ENCODE measurements at places on chromosomes 2 and 18.

DNA sequence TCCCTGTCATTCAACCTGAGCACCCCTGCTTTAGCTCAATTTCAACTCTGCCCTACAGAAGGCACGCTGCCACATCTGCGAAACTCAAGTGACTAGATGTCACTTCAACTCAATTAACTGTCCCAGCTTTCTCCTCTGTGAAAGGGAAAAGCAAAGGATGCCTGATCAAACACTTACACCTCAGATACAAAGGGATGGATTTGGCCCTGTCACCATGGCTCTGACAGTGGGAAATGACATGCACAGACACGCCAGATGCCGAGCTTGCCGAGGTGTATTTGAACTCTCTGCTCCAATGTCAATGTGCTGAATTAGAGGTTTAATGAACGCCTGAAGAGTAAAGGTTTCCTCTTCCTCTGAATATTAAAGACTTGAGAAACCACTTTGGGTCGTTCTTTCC, 481.1 kb downstream of the CBLN2 start:
- DNase-seq = no peak

GRCh38 chr2:234157817-234158588, 107.5 kb downstream of the SPP2 start:
- no peak for DNase-seq

GRCh38 chr2:100539221-100539620, 23.6 kb upstream of the PDCL3 start:
- DNase-seq = no peak

DNA sequence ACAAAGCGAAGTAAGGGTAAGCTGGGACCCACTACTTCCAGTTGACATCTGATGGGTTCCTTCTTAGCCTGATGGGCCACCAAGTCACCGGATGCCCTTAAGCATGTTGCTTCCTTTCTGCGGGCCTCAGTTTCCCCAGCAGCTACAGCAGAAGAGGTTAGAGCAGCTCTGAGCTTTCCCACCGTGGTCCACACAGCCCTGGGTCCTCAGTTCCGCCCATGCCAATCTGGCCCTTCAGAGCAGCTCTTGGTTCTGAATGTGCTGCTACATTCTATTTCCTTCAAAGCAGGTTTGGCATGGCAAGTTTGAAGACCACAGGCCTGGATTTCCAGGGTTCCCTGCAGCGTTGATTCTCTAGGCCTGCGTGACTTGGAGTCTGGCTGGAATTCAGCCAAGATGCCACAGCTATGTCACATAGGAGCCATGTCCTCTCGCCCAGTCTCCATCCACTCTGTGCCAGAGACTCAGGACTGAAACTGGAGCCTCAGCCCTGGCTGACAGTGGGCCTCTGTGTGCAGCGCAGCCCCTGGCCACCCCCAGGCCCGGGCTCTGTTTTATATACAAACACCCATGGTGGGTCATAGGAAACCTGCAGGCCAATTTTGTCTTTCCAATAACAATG, 79.6 kb downstream of the TFCP2L1 start:
- no peak for DNase-seq

- no peak for DNase-seq
Measured at GRCh38 chr18:76619261-76619620, 124.2 kb upstream of the ZNF516 start.

GRCh38 chr2:8432706-8433336, 249.0 kb upstream of the ID2 start:
- no peak for DNase-seq

GRCh38 chr2:59018737-59019136, 777.6 kb upstream of the FANCL start:
- no peak for DNase-seq

DNA sequence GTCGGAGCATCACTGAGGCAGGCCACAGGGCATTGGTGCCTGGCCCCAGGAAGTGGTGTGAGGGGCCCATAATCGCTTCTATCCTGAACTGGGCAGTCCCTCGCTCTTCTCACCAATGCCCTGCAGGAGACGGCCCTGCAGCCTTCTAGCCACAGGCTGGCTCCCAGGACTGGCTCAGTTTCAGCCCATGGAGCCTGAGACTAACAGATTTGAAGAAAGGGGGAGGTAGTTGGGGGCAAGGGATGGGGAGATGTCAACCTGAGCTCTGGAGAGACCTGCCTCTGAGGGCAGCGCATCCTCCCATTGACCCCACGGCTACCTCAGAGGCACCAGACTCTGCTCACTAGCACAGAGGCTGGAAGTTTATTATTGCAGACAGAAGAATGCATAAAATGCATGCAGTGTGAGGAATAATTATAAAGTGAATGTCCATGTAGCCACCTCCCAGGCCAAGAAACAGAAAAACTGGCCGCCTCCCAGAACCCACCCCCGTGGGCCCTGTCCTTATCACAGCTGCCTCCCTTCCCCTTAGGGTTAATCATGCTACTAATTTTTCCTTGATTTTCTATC, 1.4 kb downstream of the TOGARAM2 start:
- DNase-seq = no peak

DNA sequence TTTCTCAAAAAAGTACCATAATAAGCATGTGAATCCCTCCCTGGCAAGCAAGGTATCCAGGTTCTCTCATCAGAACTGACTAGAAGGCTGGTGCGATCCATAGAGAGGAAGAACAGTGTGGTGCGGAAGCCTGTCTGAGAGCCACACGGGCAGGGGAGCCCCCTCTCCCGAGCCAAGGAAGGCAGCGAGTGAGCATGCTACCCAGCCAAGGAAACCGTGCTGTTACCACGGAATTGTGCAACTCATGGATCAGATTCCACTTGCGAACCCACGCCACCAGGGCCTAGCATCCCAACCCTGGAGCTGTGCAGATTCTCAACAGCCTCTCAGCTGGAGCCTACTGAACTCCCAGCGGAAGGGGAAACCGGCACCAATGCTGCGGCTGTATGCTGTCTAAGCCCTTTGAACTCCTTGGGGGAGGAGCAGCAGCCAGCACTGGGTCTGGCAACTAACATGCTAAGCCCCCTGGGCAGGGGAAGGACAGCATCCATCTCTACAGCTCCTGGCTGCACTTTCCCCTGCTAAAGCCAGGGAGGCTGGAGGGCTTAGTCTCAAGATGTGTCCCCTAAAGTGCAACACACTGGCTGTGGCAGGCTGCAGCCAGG, 823.1 kb downstream of the EPHA4 start:
- DNase-seq = no peak

GRCh38 chr18:63907664-63908063, at the start of gene SERPINB10:
Gene SERPINB10, plus strand, starts transcription at chr18:63907958. Its CDS starts 7,553 bp downstream, at chr18:63915511.
- no peak for DNase-seq

- no peak for DNase-seq
Measured at GRCh38 chr2:135586148-135586547, 54.9 kb downstream of the R3HDM1 start.

DNA sequence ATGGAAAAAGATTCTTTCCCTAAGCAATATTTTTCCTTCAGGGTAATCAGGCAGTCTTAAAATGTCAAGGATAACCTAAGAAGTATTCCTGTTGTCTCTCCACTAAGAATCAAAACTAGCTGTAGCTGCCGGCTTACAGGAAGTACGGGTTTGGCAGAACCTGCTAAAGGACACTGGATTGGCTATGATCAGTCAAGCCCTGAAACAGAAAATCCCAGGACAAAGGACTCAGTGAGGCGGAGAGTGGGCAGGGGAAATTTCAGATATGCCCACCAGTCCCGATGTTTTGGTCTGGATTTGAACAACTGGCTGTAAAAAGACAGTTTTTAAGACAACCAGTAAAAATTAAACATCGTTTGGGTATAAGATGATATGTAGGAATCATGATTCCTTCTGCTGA, 155.7 kb downstream of the HDAC4 start:
- DNase-seq = no peak

DNA sequence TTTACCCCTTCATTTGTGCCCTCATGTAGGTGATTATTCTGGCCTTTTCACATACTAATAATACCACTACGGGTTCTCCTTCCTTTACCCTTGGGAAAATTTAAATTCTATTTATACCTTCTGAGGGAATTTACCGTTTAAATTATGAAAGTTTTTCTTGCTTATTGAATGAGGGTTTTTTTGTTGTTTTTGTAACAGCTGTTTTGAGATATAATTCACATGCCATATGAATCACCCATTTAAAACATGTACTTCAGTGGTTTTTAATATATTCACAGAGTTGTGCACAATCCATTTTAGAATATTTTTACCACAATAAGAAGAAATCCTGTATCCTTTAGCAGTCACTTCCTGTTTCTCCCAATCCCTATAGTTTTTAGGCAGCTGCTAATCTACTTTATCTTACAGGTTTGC, 54.7 kb downstream of the EML4 start:
- no peak for DNase-seq

DNA sequence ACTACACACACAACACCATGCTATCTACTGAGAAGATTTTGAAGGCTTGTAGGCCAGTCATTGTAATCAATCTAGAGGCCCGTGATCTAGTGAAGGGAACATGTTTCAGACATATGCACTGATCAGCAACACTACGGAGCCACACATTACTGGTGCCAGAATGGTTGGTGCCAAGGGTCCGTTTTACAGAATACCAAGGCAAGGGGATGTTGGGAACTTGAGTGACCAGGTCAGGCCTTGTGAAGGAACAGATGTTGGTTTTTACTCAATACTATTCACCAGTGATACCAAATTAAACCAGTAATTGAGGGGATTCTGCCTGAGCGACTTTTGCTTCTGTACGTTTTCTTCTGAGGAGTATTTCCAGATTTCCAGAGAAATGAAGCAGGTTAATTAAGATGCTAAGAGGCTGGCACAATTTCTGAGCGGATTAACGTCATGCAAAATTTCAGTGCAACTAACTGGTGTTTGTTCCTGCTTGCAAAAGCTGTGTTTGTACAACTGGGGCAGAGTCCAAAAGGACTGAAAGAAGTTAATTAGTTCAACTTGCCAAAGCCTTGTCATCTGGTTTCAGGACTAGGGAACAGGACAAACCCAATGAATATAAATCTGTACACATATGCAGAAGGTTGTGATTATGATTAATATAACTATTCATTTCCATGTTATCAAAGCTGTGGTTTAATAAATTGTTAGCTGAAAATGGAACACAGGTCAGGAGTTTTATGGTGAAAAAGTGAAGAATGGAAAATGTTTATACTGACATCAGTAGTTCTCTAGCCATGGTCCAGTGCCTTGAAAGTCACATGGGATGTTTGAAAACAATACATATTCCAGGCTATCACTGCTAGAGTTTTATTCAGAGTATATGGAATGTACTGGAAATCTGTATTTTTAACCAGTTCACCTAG, 432.1 kb upstream of the DCC start:
- no peak for DNase-seq

GRCh38 chr2:174774886-174775285, 10.6 kb upstream of the CHRNA1 start:
- DNase-seq = no peak

GRCh38 chr2:36954977-36955607, 11.2 kb downstream of the STRN start:
- no peak for DNase-seq

GRCh38 chr2:126467367-126468054, 188.4 kb upstream of the GYPC start:
- DNase-seq = no peak

GRCh38 chr2:239596253-239596652, 195.4 kb upstream of the HDAC4 start:
- DNase-seq = no peak

GRCh38 chr2:60554646-60555065, 1.2 kb upstream of the BCL11A start:
- DNase-seq = no peak

DNA sequence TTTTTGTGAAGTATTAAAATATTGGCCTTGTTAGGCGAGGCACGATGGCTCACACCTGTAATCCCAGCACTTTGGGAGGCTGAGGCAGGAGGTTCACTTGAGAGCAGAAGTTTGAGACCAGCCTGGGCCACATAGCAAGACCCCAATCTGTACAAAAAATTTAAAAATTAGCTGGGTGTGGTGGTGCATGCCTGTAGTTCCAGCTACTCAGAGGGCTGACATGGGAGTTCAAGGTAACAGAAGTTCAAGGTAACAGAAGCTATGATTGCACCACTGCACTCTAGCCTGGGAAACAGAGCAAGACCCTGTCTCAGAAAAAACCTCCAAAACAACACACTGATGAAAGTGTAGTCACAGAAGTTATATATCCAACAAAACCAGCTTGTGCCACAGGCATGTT, 39.8 kb downstream of the IMPA2 start:
- DNase-seq = no peak

DNA sequence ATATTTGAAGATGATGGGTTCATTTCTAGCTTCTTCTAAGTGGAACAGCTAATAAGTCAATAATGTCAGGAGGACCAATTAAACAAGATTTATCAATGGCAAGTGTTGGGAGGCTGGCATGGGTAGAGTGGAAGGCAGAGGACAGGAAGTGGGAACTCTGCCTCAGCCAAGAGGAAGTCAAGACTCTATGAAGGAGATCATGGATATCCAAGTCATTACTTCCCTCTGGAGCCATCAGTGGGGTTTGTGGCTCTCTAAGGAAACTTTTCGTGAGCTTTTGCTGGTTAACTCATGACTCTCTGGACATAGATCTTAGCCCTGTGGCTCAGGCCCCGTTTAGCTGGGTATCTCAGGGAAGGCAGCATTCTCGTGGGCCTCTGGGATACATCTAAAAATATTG, 410.4 kb upstream of the ID2 start:
- DNase-seq = no peak

- no peak for DNase-seq
Measured at GRCh38 chr2:42928161-42928691, 135.8 kb upstream of the HAAO start.

GRCh38 chr2:36561237-36561944, 36.6 kb downstream of the FEZ2 start:
- DNase-seq = no peak

DNA sequence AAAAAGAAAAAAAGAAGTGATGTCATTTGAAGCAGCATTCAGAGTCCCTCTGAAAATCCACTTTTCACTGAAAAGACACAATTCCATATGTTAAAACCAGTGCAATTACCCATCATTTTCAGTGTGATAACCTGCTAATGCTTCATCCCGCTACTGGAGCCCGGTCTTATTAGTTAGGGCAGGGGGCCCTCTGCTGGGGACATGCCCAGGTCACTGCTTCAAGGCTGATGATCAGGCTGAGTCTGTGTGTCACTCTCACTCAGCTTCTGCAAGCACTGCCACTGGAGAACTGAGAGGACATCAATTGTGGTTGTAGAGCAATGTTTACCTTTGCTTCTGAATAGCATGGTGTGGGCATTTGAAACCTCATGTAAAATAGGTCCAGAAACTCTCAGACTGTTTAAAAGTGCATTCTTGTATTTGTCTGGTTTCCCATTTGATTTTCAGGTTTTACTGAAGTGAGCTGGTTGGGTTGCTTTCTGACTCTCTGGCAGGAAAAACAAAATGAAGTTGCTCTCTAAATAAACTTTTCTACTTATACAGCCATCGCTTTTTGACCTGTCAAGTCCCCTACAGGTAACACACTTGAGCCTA, 49.2 kb upstream of the NXPH2 start:
- no peak for DNase-seq

DNA sequence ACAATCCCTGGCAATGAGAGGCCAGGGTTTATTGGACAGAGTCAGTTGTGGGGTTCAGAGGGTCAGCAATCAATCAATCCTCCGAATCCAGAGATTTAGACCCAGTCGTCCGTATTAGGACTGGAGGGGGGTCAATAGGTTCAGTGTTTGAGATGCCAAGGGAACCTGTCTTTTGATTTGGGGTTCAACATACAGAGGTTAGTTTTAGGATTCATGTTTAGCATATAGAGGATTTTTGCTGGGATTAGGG, 292 bp downstream of the GMPPA start:
- no peak for DNase-seq

GRCh38 chr2:39491653-39492052, 54.6 kb upstream of the MAP4K3 start:
- no peak for DNase-seq

GRCh38 chr2:162824304-162824703, 14.3 kb downstream of the KCNH7 start:
- no peak for DNase-seq

Data from activated CD4-positive, CD25-positive, alpha-beta regulatory T cell (primary cell).